ENCODE measurements at places on chromosomes 3 and 15. TPM values are rescaled to one million over a fixed set of nuclear protein-coding genes. Genes with fewer than 3 reads are reported as not detected.

Gene HES1
- polyA plus RNA-seq, result 22.7 TPM

Gene SLC28A2
- polyA plus RNA-seq, result not detected

Gene STAB1
- 0.02 TPM for polyA plus RNA-seq

Gene TAGLN3
- polyA plus RNA-seq, result 16.4 TPM

Gene GOLGA8M
- polyA plus RNA-seq, result 0.18 TPM

Gene MANF
- polyA plus RNA-seq, result 132 TPM

Gene ITIH1
- not detected for polyA plus RNA-seq

Gene EPHB3
- 8.2 TPM for polyA plus RNA-seq

Gene RTP1
- not detected for polyA plus RNA-seq

Gene TRPM1
- polyA plus RNA-seq, result not detected

Gene FBLN2
- 0.03 TPM for polyA plus RNA-seq

Gene DZIP1L
- 3.4 TPM for polyA plus RNA-seq

Gene EFHB
- polyA plus RNA-seq, result 0.09 TPM

Gene HRH1
- 2.2 TPM for polyA plus RNA-seq

Gene MEX3B
- 0.73 TPM for polyA plus RNA-seq

Gene MGA
- 3.7 TPM for polyA plus RNA-seq

Gene PDCD7
- polyA plus RNA-seq, result 13.8 TPM

Gene IL5RA
- not detected for polyA plus RNA-seq

Gene HYAL1
- 2.5 TPM for polyA plus RNA-seq

Gene TGM5
- not detected for polyA plus RNA-seq

Gene VWA5B2
- polyA plus RNA-seq, result 0.01 TPM

Gene WDR93
- polyA plus RNA-seq, result 0.03 TPM

Gene SLC22A14
- 0.10 TPM for polyA plus RNA-seq

Gene TICRR
- polyA plus RNA-seq, result 8.3 TPM

Gene TP63
- 144 TPM for polyA plus RNA-seq

Gene WDR82
- polyA plus RNA-seq, result 52.7 TPM

Gene PAK6
- polyA plus RNA-seq, result 24.6 TPM

Gene GOLGA6A
- polyA plus RNA-seq, result not detected

Gene FEZF2
- polyA plus RNA-seq, result not detected

Gene CX3CR1
- not detected for polyA plus RNA-seq

Gene ARGFX
- polyA plus RNA-seq, result not detected

Gene ACP3
- 0.48 TPM for polyA plus RNA-seq

Gene ZNF502
- 1.8 TPM for polyA plus RNA-seq

Gene FAM107A
- polyA plus RNA-seq, result not detected

Gene EIF3J
- 49.4 TPM for polyA plus RNA-seq

Gene SNAPC5
- 25.4 TPM for polyA plus RNA-seq

Gene RPS17
- polyA plus RNA-seq, result 4,815 TPM

Gene SLITRK3
- polyA plus RNA-seq, result not detected

Gene ADCY5
- 0.06 TPM for polyA plus RNA-seq

Gene RASL12
- 0.09 TPM for polyA plus RNA-seq

Gene NPAP1
- polyA plus RNA-seq, result not detected

Gene UNC45A
- polyA plus RNA-seq, result 64.5 TPM

Gene GHSR
- polyA plus RNA-seq, result not detected

Gene LMAN1L
- polyA plus RNA-seq, result not detected

Gene THSD4
- 33.7 TPM for polyA plus RNA-seq

Gene MST1R
- 56.4 TPM for polyA plus RNA-seq

Gene NR2F2
- polyA plus RNA-seq, result 17.8 TPM
